Cerebellar nuclear complex (tissue), 1 donor: ENCODE measurements at places on chromosomes 4 and X.

DNA sequence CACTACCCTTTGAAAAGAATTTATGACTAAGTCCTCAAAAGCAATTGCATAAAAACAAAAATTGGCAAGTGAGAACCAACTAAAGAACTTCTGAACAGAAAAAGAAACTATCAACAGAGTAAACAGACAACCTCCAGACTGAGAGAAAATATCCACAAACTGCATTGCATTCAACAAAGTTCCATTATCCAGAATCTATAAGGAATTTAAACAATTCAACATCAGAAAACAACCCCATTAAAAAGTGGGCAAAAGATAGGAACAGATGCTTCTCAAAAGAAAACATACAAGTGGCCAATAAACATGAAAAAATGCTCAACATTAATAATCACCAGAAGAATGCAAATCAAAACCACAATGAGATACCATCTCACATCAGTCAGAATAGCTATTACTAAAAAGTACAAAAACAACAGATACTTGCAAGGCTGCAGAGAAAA is 130.2 kb downstream of the GASK1B start:
- DNase-seq, result no peak

DNA sequence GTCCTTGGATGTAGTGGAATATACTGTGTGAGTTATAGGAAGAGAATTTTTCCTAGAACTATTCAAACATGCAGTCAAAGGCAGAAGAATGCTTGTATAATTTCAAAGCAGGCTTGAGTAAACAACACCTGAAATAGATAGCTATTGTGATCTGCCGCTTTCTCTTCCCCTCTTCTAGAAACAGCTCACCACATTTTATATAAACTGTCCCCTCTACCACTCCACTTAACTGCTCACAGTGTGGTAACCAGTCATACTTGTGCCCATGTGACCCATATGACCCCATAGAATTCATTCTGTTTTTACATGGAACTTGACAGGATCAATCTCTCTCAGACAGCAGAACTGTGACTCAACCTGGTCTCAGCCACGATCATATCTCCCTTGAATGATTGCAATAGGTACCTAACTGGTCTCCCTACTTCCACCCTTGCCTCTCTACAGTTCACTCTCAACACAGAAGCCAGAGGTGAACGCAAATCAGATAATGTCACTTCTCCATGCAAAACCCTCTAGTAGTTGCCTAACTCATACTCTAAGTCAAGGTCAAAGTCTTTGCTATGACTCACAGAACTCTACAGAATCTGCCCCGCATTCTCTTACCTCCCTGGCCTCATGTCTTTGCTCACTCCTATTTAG is 85.6 kb upstream of the EFHC2 start:
- DNase-seq, result no peak

GRCh38 chr4:65865489-65865888 is 195.2 kb upstream of the EPHA5 start:
- DNase-seq, result no peak

DNA sequence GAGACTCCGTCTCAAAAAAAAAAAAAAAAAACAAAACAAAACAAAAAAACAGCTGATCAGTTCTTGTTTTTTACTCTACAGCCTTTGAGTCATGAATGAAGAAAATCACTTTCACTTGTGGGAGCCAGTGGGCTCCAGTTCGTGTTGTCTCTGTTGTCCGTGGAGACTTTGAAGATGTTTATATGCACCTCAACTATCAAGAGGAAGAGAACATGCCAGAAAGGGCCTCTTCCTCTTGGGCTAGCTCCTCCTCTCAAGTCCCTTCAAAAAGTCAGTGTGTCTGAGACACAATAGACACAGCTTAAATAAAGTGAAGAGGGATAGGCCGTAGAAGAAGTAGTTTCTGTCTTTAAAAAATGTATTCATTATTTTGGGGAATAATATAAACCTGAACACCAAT is 182.7 kb downstream of the KDR start:
- no peak for DNase-seq

- no peak for DNase-seq
Observed at GRCh38 chr4:89757154-89757719, 79.7 kb downstream of the SNCA start.

- DNase-seq, result no peak
Observed at GRCh38 chr4:155032521-155033229, 175.8 kb upstream of the NPY2R start.

GRCh38 chr4:71126719-71127118 is 133.3 kb downstream of the DCK start:
- DNase-seq, result no peak

GRCh38 chrX:128464116-128464515 is 411.9 kb upstream of the ACTRT1 start:
- no peak for DNase-seq

DNA sequence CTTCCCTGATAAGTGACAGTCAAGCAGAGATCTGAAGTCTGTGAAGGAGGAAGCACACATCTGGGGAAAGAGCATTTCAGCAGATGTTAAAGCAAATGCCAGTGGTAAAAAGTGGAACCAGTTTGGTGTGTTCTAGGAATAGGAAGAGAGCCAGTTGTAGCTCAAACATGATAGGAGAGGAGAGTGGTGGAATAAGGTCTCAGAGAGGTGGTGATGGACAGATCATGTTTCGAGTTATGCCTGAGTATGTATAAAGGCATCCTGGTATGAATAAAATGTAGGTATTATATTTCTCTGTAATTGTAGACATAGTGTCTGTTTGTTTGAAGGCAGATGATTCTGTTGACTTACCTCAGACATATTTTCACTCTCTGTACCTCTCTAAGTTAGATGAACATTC is 89.1 kb downstream of the LARP7 start:
- no peak for DNase-seq

- no peak for DNase-seq
Observed at GRCh38 chr4:89762311-89762710, 74.7 kb downstream of the SNCA start.

GRCh38 chrX:17464194-17464593 is 89.2 kb downstream of the NHS start:
- no peak for DNase-seq

- DNase-seq, result no peak
Observed at GRCh38 chrX:63785708-63786040, 660 bp upstream of the ARHGEF9 start.

DNA sequence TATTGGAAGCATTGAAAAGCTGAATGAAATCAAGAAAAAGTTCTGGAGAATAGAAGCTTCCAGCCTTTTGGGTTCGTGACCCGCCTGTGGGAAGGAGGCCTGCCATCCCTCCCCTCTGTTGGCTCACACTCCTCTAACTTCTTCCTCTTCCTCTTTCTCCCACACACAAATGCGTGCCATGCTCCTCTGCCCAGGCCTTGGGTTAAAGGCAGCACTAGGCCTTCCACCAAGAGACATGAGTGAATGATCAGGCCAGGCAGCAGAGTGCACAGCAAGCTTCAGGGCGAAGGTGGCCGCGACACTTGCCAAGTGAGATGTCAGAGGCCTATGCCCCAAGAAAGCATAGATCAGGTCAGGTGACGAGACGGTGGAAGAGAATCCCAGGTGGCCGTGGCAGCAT is 38.4 kb downstream of the FAM193A start:
- no peak for DNase-seq

DNA sequence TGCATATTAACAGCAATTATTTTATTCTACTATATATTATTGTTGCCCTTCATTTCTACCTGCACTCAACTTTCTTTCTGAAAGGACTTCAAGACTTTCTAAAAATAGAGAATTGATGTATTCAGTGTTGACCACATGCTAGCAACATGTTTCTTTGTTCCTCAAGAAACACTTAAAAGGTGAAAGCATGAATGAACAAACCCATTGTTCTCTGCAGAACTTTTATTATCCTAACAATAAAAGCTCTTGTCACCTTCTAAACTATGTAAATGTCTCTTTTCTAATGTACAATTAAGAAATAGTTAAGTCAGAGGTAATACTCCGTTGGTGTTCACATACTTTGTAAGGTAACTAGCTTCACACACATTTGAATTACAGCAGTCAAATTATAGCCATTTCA is 638.7 kb downstream of the FSTL5 start:
- DNase-seq, result no peak

DNA sequence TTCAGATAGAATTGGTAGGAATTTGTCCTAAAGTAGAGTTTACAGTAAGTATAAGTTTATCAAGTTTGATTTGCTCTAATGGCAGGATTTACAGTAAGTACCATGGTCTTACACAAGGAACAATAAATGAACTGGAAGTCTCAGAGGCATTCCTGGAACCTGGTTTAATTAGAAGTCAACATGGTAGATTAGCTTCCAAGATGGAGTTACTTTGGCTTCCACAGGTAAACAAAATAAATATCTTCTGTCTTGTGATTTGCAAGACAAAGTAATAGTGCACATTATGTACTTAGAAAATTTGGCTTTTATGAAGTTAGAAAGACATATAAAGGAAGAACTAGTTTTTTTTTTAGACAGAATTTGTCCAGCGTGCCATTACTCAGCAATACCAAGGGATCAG is 190.7 kb downstream of the GLUD2 start:
- DNase-seq, result no peak

DNA sequence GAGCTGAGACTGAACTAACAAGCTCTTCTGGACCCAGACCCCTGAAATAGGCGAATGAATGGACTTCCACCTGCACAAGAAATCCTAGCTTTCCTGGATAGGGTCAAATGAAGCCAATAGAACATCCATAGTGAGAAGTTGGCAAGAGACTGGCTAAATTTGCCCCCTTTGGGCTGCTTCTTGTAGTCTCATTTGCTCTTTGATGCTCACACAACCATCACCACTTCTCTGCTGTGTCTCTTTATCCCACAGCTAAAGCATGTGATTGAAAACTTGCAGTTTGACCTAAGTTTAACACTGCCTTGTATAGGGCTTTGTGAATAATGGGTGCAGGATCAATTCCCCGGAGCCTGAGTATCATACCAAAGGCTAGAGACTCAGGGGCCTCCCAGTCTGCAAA is 38.2 kb downstream of the NLGN3 start:
- no peak for DNase-seq

DNA sequence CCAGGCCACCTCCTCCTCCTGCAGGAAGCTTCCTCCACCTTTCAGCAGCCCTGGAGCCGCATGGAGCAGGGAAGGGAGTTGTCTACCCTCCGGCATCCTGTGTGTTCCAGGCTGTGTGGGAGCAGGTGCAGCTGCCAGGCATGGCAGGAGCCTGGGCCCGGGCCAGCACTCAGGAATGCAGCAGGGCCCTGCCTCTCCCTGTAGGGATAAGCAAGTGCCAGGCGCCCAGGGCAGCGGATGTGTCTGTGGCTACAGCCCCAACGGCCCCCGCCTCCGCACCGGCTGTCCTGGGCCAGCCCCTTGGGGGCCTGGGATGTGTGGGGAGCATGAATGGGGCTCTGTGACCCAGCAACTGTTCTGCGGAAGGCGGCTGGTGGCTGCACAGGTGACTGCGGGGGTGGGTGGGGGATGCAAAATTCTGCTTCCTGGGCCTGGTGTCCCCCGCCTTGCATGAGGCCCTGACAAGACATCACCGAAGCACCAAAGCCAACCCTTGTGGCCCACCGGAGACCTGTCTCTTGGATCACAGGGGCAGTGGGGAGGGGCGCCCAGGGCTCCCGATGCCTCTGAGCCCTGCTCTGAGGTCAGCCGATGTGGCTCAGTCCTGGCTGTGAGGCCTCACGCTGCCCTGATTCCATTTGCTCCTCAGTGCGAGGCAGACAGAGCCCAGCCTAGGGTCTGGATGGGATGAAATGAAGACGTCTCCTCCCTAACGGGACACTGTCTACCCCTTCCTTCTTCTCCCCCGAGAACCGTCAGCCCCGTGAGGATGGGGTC is 1.4 kb upstream of the DOK7 start:
- DNase-seq, result peak; percentile 89

GRCh38 chr4:123980736-123981300 is 584.2 kb downstream of the SPRY1 start:
- DNase-seq, result no peak

GRCh38 chrX:51421972-51422597 is 74.3 kb downstream of the NUDT11 start:
- DNase-seq, result no peak

GRCh38 chr4:155906554-155907247 is 3.2 kb downstream of the TDO2 start:
- no peak for DNase-seq

DNA sequence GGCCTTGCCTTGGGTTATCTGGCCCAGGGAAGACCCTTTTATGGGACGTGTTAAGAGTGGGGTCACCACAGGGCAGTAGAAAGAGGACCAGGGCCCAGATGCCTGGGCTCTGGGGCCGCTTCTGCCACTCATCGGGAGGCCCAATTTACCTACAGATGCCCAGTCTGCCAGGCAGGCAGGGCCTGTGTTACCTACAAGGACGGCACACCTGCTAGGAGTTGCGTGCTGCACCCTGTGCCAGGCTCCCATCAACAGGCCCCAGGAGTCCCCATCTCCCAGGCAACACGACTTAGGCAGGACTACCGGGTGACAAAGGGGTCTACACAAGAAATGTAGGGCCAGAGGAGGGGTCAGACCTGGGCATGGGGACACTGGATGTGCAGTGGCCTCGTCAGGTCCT is 34.6 kb downstream of the WDR1 start:
- no peak for DNase-seq

- no peak for DNase-seq
Observed at GRCh38 chr4:6367371-6367851, 97.8 kb downstream of the WFS1 start.

- no peak for DNase-seq
Observed at GRCh38 chr4:109332926-109333464, 30.5 kb upstream of the COL25A1 start.

DNA sequence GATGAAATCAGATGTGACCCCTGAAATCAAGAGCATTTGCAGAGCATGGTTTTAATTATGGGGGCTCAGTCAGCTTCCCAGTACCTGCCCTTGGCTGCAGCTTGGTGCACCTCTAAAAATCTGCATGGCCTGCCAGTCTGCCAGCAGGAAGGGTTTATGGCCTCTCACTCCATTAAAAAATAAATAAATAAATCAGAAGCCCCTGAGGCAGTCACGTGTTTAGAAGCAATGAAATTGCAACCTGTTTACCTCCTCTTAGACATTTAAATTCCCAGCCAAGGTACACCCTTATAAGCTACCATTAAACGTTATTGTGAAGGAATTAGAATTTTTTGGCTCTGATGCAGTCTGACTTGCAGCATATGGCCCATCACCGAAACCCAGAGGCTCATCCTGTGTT is 114.0 kb upstream of the LDB2 start:
- DNase-seq, result no peak

- no peak for DNase-seq
Observed at GRCh38 chr4:168674866-168675265, 178.0 kb downstream of the PALLD start.

GRCh38 chrX:17078031-17078720 is 131.7 kb downstream of the REPS2 start:
- DNase-seq, result no peak

GRCh38 chr4:21778702-21779101 is 169.9 kb downstream of the KCNIP4 start:
- no peak for DNase-seq

GRCh38 chr4:6180841-6181631 is 19.3 kb downstream of the JAKMIP1 start:
- DNase-seq, result no peak

GRCh38 chr4:84790769-84791565 is 175.5 kb downstream of the WDFY3 start:
- DNase-seq, result no peak
